Activated CD8-positive, alpha-beta memory T cell treated with anti-CD3 and anti-CD28 coated beads for 4 hours (primary cell): ENCODE measurements at places on chromosomes 6 and 20.

DNA sequence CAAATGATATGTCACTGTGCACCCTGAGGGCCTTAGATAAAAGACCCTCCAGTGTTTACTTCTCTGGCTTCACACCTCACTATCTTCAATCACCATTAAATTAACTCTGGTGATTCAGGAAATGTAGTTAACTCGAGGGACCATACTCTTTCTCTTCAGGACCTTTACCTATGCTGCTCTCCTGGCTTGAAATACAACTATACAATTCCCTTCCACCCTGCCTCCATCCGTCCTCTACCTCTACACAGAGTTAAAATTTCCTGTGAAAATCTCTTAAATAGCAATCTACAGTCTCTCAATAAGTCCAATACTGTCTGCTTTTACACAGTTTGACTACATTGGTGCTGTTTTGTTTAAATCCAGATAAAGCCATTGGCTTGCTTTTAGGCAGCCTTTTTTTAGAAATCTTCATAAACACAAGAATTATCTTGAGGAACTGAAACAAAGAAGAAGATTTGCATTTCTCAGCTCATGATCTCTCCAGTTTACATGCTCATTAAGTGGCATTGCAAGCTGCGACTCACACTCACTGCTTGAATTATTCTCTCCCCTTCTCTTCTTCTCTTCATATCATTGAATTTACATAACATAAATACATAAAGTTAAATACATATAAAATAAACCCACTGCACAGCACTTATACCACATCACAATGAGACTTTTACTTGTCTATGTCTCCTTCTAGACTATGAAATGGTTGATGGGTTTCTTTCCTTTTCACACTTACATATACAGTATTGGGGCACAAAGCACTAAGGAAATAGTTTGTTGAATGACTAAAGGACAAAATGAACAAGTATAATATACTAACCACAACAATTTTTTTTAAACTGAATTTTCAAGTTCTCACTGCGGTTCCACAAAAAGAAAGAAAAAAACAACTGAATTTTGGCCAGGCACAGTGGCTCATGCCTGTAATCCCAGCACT is 239.0 kb upstream of the KCNQ5 start:
- no peak for DNase-seq

GRCh38 chr6:113858480-113859348 is 1.6 kb downstream of the MARCKS start:
- DNase-seq, result peak; percentile 44

- DNase-seq, result no peak
Measured at GRCh38 chr6:21986703-21987102, 310.1 kb downstream of the PRL start.

DNA sequence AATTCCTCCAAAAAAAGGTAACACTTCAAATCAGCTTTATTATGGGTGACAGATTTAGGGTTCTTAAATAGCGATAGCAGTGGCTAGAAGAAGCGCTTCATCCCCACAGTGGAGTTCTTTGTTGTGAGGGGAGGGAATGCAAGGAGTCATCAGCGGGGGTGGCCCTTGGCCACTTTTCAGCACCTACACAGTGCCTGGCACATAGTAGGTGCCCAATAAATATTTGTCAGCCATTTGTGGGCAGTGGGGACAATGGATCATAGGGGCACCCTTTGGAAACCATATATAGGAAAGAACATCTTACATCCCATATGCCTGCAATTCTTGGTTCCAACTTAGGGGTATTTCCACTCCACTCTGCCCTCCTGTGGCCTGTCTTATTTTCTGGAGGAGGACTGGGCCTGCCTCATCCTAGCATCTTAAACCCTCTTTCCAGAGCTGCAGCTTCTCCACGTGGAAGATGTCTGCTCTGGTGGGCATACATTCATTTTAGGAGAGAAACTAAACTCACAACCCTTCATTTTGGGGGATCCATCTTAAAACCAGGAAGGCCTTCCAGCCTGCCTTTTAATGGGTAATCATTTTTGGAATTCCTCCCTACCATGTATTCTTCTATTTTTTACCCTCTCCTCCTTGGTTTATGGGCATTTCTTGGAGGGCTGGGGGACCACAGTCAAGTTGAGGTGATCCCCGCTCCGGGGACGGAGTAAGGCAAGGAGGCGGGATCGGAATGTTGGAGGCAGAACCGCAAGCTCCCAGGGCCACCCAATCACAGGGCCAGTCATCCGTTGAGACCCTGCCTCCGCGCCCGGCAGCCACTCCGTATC is 2.6 kb upstream of the GPSM3 start:
- DNase-seq, result no peak

DNA sequence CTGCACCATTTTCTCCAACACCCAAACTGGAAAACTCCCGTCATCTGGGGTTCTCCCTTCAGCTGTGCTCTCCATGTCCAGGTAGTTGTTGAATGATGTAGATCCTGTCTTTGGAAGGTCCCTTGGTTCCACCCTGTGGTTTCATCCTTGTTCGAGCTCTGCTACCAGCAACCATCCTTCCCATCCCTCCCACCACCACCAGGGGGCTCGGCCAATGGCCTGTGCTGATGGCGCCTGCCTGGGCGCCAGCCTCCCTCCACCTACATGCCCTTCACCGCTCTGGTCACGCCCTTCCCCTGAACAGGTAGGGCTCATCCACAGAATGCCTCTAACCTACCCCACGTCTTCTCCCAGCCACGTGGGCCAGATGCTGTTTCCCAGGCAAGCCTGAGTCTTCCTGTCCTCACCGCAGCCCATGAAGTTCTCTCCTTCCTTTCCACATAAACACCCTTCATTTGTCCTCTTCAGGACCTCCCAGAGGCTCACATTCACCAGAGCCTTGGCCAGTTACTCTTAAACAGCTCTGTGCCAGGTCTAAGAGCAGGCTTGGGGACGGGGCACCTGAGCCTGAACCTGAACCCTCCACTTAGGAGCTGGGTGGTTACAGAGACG is 75.1 kb upstream of the DUSP22 start:
- no peak for DNase-seq

DNA sequence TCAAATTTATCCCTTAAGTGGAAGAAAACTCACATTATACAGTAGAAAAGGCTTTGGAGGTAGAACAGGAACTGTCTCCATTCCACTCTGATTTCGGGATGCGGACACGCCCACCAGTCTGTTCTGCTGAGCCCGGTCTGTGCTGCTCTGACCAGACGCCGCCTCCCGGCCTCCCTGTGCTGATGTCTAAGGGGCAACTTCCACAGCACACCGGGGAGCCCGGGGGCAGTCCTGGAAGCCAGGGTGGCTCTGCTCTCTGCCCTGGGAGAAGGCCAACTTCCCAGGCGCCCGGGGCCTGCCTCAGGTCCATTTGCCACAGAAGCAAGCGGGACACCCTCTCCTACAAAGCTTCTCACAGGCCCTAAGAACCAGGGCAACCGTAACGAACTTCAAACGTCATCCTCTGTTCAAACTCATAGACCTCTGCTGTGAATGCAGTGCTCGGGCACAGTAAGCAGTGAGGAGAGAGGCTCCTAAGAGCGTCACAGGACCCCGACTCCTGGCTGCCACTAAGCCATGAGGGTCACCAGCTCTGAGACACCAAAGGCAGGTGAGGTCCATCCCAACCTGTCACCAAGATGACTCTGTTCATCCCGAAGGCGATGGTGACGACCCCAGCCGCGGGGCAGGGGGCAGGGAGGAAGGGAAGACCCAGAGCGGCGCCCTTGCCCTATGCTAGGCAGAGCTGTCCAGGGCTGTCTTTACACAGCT is 5.6 kb downstream of the TAF4 start:
- DNase-seq, result no peak

DNA sequence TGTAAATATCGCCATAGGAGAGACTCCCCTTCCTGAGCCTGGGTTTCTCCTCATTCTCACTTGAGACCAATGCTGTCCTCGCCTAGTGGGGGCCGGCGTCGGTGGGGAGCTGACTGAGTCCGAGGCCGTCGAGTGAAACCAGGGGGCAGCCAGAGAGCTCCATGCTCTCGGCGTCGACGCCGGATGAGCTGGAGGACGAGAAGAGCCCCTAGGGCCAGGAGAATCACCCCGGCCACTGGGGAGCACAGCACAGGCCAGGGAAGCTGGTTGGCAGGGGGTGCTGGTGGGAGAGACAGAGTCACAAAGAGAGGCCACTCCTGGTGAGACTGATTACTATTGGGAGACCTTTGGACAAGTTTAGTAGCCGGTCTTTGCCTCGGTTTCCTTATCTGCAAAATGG is 6.4 kb upstream of the GPSM3 start:
- DNase-seq, result no peak

DNA sequence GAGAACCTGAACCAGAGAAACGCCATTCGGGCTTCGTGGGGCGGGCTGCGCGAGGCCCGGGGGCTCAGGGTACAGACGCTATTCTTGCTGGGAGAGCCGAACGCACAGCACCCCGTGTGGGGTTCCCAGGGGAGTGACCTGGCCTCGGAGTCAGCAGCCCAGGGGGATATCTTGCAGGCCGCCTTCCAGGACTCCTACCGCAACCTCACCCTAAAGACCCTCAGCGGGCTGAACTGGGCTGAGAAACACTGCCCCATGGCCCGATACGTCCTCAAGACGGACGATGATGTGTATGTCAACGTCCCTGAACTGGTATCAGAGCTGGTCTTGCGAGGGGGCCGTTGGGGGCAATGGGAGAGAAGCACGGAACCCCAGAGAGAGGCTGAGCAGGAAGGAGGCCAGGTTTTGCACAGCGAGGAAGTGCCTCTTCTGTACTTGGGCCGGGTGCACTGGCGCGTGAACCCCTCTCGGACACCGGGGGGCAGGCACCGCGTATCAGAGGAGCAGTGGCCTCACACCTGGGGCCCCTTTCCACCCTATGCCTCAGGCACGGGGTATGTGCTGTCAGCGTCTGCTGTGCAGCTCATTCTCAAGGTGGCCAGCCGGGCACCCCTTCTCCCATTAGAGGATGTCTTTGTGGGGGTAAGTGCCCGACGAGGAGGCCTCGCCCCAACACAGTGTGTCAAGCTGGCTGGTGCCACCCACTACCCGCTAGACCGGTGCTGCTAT is 904 bp downstream of the B3GALT4 start:
- no peak for DNase-seq

- DNase-seq, result no peak
Measured at GRCh38 chr20:62368976-62369814, 2.1 kb upstream of the LAMA5 start.

DNA sequence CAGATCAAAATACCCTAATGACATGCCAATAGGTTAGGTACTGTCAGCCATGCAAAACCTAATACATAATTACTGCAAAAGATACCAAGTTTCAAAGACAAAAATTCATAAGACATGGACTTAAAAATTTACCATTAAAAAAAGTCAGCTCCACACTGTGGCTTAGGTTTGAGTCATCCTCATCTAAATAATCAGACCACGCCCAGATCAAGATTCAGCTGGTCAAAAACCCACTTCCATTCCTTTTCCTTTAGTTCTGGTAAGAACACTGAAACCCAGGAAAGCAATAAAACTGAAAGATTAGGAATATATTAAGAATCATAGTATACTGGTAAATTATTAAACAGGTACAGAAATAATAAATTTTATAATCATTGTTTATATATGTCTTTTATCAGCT is 81.0 kb upstream of the ASF1A start:
- DNase-seq, result no peak

GRCh38 chr6:155041741-155042279 is 46.7 kb downstream of the TIAM2 start:
- no peak for DNase-seq

GRCh38 chr6:155980014-155980767 is 524.6 kb upstream of the NOX3 start:
- DNase-seq, result no peak

DNA sequence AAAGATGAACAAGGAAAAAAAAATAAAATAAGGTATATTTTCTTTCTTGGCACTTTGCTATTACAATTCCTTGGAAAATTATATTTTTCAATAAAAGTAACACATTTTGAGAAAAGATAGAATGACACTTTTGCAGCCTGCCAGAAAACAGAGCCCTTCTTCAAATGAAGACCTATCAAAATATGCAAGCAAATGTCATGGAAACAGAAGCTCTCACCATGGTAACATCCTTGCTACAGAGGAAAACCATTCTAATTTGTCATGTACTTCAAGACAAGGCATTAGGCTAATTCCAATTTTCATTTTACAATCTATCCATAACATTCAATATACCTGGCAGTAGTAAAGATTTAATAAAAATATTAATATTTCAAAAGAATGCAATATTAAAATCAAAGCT is 177.9 kb downstream of the RNGTT start:
- DNase-seq, result no peak

DNA sequence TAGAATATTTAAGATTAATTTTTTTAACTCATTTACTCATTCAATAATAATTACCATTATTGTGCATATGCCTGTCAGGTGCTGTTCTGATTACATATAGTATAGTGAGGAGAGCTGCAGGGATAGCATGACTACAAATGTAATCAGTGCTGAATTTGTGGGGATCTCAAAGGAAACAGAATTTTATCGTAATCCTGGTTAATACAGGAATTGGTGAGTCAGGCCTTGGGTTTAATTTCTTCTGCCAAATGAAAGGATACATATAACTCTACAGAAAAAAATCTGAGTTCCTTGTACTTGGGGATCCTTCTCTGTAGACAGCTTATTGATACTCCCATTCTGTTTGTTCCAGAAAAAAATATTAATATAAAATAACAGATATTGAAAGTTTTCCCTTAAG is 297.2 kb downstream of the GJA1 start:
- DNase-seq, result no peak

- no peak for DNase-seq
Measured at GRCh38 chr6:43891072-43891870, 121.3 kb downstream of the VEGFA start.
